NK-92 treated with Interleukin-12 subunit alpha and Interleukin-12 subunit beta, amount 100 ng/mL, for 24 hours (cell line): ENCODE measurements at places on chromosomes 12 and 14.

DNA sequence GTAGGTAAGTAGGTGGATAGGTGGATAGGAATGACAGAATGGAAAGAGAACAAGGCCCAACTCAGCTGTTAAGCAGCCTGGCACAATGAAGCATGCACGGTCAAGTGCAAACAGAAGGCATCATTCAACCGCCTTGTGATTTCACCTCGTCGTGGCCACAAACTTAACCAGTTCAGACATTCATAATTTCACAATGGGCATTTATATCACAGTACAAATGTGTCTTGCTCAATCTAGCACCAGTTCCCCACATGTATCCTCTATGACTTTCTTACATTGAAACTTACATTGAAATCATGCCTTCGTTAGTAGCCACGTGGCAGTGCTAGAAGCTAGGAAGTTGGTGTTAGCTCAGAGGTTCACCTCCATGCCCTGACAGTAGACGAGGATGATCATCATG is 207.5 kb downstream of the ETV6 start:
- DNase-seq, result no peak

GRCh38 chr12:109652977-109653264 is 60.7 kb upstream of the FAM222A start:
- DNase-seq, result no peak

GRCh38 chr12:46898152-46898931 is 72.5 kb upstream of the SLC38A4 start:
- no peak for DNase-seq

- DNase-seq, result no peak
Measured at GRCh38 chr14:55074662-55075061, 23.2 kb downstream of the MAPK1IP1L start.

DNA sequence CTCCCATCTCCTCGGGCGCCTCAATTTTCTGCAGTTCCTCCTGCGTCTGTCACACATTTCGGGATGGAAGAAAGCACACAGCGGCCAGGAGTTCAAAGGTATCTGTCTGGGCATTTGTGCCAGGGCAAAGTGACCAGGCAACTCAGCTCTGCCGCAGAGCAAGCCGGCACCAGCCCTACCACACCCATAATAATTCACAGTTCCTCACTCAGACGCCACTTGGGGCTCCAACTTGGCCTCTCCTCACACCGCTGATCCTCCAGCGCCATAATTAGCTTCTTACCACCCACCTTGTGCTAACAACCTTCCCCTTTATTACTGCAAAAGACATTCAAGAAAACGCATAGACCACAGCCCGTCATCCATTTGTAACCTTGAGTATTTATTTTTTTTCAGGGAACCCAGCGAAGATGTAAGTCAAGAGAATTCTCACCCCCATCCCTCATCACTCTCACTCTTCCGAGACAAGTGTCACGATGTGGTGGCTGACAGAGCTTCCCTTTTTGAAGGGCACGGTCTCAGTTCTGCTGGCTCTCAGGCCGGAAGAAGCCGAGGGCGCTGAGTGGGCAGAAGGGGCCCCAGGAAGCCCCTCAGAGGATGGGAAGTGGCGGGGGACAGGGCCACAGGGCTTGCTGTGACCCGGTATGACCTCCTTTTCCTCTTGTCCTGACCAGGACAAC is 25.2 kb upstream of the NCOR2 start:
- no peak for DNase-seq

- no peak for DNase-seq
Measured at GRCh38 chr14:75986439-75986765, 839 bp downstream of the IFT43 start.

GRCh38 chr12:76303365-76303764 is 44.9 kb downstream of the BBS10 start:
- no peak for DNase-seq

- DNase-seq, result no peak
Measured at GRCh38 chr12:5548152-5548943, 116.4 kb downstream of the NTF3 start.

GRCh38 chr12:121465921-121466793 is 66.2 kb downstream of the RNF34 start:
- DNase-seq, result peak; percentile 24

- DNase-seq, result no peak
Measured at GRCh38 chr14:71680736-71681387, 251.4 kb upstream of the RGS6 start.
